ENCODE measurements at places on chromosomes 1 and 21.

DNA sequence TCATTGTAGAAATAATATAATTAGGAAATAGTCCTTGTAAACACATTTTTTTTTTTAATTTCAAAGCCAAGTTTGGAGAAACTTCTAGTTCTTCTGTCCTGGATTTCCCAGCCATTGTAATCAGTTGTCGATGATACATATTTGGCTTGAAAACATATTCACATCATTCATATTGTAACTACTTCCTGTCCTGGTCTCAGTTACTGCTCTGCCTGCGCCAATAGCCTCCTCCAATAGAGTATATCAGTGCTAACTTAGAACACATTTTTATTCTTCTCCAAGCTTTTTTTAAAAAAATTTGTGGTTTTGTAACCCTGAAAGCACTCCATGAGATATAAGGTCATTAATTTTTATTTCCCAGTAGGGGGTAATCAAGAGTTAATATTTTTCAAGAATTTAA is 46.1 kb upstream of the FMO2 start:
- no peak for DNase-seq

DNA sequence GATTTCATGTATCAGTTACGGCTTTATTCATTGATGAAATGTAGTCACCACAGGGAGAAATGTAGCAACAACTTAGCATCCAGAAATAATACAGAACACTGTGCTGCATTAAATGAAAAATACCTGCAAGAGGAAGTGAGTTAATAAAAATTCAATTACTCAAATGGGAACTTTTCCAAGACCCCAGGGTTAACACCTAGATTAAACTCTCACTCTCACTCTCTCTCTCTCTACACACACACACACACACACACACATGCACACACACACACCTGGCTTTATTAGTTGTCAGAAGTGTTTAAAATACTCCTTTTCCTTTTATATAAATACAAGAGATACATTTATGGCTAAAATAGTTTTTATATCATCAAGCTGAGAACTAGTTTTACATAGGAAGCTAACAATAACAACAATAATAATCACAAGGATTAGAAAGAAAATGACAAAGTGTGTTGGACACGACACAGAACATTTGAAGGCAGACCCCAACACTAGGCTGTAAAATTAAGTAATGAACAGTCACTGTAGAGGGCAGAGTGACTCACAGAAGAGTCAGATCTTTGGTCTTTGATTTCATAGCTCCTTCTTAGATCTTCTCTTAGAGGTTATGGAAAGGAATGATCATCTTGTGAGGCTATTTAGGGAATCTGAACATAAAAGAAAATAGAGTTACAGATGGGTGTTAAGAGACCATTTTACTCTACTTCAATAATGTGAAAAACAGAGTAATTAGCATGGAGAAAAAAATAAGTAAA is 1266.0 kb upstream of the ADGRL2 start:
- DNase-seq, result no peak

- no peak for DNase-seq
Measured at GRCh38 chr1:172003766-172004530, 162.7 kb downstream of the DNM3 start.

DNA sequence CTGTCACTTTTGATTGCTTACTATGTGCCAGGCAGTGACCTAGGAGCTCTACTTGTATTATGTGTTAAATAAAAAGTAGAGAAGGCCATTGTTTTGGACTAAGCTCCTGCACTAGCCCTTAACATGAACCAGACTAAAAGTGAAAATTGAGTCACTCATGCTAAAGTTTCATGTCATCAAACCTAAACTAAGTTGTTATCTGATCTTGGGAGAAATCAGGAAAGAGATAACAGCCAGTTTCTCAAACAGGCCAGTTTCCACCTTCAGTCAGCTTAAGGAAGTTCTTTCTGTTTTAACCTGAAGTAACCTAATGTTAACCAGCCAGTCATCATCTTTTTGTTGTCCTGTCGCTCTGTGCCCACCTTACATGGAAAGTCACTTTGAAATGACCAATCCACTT is 102.1 kb upstream of the MARK1 start:
- no peak for DNase-seq

- peak; percentile 79 for DNase-seq
Measured at GRCh38 chr1:115089420-115090185, at the start of gene TSPAN2. TSPAN2 (minus strand) TSS chr1:115089503; CDS start chr1:115089432, 71 bp downstream.
